ENCODE measurements at places on chromosomes 7 and 10.
A peak's percentile ranks its signal among the peaks of the same experiment; 100 is the strongest.

DNA sequence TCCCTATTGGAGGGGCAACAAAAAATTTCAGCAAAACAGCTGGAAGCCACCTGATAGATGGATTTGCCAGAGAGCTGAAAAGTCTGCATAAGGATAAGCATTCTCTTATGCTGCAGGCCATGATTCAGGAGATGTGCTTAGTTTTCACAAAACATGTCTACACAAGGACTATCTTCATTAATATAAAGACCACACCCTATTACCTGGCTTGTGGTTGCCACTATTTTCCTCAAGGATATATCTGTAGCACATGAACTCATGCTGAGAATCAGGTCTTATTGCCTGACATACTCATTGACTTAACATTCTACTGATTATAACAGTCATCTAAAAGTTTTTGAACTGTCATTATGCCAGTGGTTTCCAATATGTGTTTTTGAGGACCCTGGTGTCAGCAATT is 7.1 kb upstream of the COL17A1 start:
- no peak for DNase-seq

GRCh38 chr10:71854031-71854430 is 3.0 kb upstream of the PSAP start:
- no peak for DNase-seq

DNA sequence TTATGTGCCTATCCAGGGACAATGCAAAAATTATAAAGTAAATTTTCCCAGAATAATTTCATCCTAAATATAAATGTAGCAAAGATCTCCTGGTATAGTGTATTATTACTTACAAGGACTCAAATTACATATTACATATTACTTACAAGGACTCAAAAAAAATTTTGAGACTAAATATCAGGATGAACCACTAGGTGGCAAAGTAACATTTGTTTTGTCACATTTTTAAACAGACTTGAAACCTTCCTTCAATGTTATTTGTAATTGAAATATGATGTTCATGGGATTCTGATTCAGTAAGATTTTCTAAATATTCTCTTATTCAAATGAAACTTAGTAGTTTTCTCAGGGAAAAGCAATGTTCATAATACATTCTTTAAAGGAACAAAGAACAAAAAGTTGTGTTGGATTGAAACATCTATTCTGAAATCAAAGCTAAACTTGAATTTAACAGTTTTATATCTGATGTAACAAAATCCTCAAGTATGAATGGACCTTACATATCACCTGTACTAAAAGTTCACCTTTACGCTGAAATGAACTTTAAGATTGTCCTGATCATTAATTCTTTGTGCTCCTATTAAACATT is 74.3 kb upstream of the GNAI1 start:
- peak; percentile 53 for DNase-seq

DNA sequence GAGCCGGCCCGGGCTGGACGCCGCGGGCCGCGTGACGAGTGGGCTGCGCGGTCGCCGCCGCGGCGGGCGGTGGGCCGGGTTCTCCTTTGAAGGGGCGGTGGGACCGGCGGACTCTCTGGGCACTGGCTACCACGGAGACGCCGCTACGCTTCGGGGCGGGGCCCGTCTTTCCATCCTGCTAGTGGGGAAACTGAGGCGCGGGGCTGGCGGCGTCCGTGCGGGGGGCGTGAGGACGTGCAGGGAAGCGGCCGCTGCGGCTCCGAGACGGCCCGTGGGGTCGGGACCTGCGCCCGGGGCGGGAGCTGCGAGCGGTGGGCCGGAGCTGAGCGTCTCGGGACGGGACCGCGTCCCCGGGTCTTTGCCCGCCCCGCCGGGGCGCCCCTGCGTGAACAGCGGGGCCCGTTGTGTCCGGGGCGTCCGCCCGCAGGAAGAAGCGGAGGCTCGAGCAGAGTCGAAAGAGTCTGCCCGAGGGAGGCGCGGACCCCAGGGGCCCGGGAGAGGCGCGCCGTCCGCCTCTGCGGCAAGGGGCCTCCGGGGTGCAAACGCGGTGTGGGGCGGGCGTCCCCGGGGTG is 548 bp upstream of the BNIP3 start:
- no peak for DNase-seq

DNA sequence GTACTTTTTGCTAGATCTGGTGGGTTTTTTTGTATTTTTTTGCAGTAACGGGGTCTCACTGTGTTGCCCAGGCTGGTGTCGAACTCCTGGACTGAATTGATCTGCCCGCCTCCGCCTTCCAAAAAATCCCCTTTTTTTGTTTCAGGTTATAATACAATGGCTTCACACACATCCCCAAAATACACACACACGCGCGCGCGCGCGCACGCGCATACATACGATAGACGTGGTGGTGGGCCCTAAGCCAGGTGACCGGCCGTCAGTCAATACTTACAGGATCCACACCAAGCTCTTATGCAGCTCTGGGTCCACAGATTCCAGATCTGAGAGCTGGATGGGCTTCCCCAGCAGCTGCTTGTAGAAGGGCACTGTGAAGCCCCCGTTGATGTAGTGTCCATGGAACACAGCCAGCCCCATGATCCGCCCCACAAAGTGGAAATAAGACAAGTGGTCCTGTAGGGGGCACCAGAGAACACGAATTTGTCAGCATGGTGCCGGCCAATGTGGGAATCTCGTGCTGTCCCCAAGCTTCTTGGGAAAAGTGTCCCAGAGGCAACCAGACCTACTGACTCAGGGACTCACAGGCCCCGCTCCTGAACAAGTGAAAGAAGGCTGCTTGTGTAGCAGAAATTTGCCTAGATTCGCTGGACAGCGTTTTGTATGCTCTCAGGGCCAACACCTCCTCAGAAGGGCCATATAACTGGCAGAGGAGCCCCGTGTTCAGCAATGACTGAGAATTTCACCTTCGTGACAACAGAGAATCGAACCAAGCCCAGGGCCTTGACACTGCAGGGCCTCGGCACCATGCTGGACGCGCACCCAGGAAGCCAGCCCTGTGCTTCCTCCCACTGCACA is 103.6 kb downstream of the SMURF1 start:
- DNase-seq = peak; percentile 76

- DNase-seq = no peak
Measured at GRCh38 chr10:32167450-32167849, 111.2 kb upstream of the KIF5B start.

GRCh38 chr7:90773269-90773668 is 177.1 kb downstream of the CDK14 start:
- DNase-seq = no peak

DNA sequence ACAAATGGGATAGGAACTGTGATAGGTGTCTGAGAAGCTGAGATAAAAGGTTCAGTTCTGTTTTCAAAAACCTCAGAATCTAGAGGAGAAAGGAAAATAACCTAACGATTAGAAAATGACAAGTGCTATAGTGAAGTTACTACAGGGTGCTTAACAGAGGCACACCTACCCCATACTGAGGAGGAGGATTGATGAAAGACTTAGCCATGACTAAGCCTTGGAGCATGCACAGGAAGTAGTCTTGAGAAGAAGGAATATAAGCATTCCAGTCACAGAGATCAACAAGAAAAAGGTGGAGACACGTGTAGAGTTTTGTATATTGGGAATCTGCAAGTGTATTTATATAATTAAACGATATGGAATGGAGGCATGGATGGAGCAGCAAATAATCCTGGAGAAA is 1225.5 kb upstream of the CELF2 start:
- DNase-seq = no peak

DNA sequence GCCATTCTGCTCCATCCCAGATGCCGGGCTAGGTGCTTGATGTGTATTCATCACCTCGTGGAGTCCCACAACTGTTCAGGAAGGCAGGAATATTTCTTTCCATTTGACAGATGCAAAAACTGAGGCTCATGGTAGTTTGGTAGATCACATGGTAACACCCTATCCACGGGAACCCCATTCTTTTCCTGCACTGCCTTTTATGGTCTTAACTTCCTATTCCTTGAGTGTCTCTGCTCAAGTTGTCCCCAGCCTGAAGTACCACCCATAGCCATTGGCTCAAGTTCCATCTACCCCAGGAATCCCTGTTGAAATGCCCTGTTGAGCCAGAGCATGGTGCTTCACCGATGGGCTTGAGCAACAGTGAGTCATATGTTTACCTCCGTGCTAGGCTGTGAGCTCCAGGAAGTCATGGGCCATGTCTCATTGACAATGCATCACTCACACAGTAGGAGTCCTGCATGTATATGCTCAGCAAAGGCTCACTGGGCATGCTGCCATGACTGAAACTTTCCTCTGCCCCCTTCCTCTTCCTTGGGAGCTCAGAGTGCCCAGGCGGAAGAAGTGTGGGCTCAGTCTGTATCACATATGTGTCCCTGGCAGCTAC is 71.7 kb upstream of the ADAM12 start:
- no peak for DNase-seq

- DNase-seq = no peak
Measured at GRCh38 chr7:18684916-18685315, 189.4 kb downstream of the HDAC9 start.

DNA sequence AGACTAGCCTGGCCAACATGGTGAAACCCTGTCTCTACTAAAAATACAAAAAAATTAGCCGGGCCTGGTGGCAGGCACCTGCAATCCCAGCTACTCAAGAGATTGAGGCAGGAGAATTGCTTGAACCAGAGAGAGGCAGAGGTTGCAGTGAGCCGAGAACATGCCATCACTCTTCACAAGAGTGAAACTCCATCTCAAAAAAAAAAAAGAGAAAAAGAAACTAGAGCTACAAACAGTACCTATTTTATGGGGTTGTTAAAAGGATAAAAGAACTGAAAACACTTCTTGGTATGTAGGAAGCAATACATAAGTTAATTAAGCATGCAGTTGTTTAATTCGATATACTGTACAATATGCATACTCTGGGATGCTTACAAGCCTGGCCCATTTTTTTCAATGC is 216.9 kb downstream of the SORCS1 start:
- DNase-seq = no peak

DNA sequence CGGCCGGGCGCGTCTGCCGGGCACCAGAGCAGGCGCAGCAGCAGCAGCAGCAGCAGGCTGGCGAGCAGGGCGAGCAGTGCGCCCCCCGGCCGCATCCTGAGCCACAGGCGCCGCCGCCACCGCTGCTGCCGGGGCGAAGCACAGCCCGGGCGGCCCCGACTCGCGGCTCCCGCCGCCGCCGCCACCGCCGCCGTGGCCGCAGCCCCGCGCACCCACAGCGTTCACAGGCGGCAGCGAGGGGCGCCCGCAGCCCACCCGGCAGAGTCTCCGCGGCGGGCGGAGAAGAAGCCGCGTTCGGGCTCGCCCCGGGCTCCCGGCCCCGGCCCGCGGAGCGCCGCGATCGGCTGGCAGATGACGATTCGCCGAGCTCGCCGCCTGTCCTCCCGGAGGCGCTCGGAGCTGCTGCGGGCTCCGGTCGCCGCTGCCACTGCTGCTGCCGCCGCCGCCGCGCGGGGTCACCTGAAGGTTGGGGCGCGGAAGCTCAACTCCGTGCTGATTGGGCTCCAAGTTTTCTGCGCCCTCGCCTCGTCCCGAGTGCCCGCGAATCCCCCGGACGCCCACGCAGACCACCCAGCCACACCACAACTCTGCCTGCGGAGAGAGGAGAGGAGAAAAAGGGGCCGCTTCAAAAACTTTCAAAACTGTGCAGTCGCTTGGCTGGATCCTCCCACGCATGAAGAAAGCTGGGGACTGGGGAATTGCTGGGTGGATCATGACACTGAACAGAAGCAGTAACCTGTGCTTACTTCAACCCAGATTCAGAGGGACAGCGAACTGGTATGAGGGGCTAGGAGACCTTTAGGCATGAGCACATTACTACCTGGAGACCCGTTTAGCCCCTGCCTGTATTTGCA is at the start of gene ST8SIA6:
ST8SIA6 (minus strand) TSS at position 435 of the 854 bp plus-strand sequence; CDS start at position 95, 340 bp downstream.
- DNase-seq = no peak

GRCh38 chr7:45699726-45700390 is 125.7 kb downstream of the ADCY1 start:
- DNase-seq = no peak

GRCh38 chr10:121608469-121609190 is 10.4 kb upstream of the FGFR2 start:
- DNase-seq = no peak

DNA sequence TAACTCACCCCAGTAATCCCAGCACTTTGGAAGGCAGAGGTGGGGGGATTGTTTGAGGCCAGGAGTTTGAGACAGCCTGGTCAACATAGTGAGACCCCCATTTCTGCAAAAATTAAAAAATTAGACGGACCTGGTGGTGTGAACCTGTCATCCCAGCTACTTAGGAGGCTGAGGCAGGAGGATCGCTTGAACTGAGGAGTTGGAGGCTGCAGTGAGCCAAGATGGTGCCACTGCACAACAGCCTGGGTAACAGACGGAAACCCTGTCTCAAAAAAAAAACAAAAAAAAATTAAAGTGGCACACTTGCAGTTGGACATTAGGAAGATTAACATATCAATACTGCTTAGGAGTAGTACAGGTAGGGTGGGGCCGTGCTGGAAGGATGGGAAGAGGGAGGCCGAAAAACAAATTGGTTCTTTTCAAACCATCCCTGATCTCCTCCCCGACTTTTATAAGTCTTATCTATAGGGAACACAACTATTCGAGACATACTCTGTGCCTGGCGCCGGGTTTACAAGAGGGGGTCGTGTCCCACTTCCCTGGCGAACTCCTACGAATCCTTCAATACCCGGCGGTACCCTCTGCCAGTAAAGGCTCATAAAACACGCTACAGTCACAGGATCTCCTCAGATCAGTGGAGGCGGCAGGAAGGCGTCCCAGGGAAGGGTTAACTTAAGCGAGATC is 628 bp downstream of the TAF6 start:
- no peak for DNase-seq

DNA sequence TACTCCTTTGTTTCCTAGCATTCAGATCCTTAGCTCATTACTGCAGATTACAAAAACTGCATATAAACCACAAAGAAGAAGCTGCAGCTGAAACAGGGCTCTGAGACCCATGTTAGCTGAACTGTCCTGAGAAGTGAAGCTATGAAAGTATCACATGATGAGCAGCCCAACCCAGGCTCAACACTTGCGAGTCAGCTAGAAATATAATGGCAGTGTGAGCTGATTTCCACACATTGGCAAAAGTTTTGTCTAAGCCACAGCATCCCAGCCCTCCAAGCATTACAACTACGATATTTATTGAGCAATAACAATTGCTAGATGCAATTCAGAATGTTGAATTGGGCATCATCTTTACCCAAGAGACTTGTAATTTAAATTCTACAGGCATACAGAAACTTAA is 34.5 kb upstream of the SKAP2 start:
- DNase-seq = no peak

DNA sequence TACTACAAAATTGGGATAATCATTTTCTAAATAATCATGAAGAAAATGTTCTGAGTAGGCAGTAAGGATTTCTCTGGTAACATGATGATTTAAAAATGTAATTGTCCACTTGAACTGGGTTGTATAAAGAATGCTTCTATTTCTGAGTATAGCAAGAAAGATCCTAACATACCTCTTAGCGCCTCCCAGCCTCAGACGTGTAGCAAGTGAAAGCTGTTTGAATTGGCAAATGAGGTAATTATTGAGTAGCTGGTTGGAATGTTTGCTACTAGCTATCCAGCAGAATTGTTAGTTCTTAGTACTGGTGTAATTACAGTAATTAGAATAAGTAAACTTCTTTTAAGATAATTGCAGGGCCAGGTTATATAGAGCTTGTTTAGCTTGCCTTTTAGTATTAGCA is 47.9 kb downstream of the SEPTIN7 start:
- no peak for DNase-seq

- DNase-seq = peak; percentile 62
Measured at GRCh38 chr7:128053023-128053422, 21.8 kb upstream of the LRRC4 start.
